ENCODE measurements at places on chromosomes 7 and 10.

DNA sequence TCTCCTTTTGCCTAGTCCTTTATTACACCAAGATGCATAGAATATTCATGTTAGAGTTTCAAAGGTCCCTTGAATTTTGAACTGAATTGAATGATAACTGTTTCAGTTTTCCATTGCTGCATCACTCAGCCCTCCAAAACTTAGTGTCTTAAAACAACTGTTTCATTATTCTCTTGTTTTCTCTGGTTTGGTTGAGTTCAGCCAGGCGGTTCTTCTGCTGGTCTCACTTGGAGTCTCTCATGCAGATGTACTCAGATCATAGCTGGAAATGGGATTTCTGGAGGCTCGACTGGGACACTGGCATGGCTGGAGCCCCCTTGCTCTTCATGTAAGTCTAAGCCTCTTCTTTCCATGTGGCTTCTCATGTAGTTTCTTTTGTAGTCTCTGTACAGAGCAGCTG, 107.2 kb upstream of the MKI67 start:
- DNase-seq: no peak

GRCh38 chr10:67924136-67924535, 39.7 kb downstream of the SIRT1 start:
- DNase-seq: no peak

- DNase-seq: peak; percentile 56
Observed at GRCh38 chr10:103645141-103646054, 151.9 kb downstream of the NEURL1 start.

DNA sequence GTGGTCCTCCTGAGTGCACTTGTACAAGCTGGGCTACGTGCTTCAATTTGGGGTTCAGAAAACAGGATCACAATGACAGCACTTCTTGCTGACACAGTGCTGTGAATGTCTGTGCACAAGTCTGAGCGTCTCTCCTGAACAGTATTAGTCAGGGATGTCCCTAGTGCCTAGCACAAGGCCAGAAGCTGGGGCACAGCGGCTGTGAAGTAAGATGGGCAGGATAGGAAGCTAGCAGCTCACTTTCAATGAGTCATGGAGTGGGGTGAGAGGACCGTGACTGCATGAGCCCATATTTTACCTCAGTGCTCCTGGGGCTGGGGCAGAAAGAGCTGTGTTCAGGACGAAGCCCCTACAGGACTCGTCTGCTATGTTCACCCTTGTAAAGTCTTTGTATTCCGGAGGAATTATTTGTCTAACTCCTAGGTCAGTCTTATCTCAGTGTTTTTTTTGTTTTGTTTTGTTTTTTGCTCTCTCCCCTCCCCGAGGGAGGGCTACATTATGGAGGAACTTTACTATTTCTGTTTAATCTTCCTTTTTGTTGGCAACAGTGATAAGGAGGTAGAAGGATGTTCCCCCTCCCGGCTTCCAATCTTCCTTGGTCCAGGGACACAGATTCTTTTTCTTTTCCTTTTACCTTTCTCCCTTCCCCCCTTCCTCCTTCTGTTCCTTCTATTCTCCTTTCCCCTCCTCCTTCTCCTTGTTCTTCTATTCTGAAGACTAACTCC, 2.8 kb upstream of the LRMDA start:
- no peak for DNase-seq

DNA sequence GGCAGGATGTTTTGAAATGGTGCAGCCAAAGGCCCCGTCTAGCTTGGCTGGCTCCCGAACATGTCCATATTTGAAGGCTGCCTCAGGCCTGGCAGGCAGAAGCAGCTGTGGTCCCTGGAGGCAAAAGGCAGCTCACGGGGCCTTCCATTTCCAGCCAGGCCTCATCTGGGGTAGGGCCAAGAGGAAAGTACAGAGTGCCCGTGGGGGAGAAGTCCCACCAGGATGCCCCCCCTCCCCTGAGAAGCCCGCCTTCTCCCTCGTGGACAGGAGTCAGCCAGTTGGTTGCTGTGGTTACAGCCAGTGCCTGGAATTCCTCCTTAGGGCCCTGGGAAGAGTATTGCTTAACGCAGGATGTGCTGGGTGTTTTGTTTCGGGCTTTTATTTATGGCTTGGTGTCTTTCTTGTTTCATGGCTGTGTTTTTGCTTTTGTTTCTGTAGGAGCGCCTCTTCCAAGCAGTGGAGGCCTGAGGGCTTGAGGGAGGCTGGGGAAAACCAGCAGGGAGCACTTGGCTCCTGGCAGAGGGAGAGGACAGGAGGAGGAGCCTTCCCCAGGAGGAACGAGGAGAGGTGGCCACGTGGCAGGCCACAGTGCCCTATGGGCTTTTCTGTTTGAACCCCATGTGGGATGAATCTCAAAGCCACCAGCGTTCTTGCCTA, 45.4 kb downstream of the CHST3 start:
- DNase-seq: peak; percentile 80

DNA sequence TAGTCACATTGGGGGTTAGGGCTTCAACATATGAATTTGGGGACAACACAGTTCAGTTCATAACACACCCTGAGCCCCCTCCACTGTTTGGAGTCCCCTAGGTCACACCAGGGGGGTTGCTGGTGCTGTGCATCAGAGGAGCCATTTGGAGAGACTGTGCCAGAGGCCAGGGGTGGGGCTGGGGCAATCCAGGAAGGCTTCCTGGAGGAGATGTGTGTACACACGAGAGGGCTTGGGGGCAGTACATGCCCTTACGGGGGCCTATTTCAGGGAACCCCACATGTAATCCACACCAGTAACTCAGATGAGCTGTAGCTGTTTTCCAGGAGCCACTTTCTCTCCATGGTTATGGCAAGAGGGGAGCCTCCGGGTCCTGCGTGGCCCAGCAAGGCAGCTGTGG, 151.7 kb downstream of the GRK5 start:
- no peak for DNase-seq

- DNase-seq: no peak
Observed at GRCh38 chr10:75291805-75292204, 56.0 kb upstream of the COMTD1 start.

- DNase-seq: no peak
Observed at GRCh38 chr7:2583798-2584580, 25.2 kb downstream of the IQCE start.

DNA sequence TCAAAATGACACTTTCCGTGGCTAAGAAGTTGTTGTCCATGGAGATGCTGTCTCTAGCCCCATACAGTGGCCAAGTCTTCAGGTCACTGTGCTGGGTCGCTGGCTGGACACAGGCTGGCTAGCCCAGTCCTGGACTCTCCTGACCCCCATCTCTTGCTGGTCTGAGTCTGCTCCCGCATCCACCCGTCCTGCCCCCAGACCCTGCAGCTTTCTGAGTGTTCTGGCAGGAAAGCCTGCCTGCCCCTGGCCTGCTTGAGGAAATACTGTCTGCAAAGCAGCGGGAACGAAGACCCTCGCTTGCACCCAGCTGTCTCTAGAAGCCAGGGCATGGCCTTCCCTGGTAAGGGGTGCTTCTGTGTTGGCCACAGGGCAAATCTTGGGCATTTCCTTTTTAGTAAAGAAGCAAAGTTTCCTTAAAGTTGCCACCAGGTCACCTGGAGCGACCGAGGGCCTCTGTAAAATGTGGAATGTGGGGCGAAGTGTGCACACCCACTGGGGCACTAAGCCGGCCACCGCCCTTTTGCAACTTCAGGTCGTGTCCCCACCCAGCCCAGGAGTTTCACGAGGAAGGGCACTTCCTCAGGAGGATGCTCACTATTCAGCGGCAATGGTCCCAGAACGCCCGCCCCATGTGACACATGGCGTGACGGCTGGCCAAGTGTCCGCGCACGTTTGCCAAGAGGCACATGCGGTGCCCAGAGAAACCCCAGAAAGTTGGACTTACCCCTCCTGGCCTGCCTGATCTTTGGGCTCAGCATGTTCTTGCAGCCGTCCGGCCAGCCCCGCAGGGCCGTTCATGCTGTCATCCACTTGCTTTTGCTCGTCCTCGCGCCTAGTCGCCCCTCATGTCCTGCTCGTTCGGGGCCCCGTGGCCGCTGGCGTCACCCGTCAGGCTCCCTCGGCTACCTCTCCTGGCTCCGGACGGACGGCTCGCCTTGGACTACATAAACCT, 558 bp downstream of the ARHGAP22 start:
- DNase-seq: peak; percentile 73

DNA sequence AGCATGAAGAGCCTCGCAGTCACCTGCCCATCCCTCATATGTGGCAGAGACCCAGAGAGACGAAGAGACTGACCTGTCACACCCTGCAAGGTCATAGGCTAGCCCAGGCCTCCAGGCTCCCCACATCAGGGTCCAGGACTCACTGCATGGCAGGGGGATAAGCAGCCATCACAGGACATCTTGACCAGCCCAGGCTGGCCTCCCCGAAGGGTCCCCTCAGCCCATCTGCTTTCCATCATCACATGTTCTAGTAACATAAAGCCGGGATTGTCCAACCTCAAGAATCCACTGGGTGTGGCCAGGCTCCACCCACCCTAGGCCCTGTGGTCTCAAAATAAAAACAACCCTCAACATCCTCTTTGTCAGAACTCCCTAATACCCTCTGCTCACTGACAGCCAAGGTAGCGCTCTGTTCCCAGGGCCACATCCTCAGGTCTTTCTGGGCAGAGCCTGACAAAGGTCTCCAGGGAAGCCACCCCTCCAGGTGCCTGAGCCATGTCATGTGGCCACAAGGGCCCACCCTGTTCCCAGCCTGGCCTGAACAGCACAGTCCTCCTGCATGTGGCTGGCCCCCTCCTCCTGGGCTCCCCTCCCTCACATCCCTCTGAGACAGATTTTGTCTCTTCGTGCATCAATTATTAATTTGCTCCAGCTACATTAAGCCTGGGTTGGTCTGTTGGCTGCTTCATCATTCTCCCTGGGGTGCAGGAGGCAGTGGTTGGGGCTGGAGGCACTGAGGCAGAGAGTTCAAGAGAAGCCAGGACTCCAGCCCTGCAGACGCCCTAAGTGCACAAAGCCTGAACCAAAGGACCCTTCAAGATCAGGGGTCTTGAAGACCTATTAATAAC, 131.8 kb upstream of the UNC5B start:
- no peak for DNase-seq

GRCh38 chr7:48053736-48054135, 18.4 kb downstream of the C7orf57 start:
- DNase-seq: no peak

- no peak for DNase-seq
Observed at GRCh38 chr7:74009719-74010118, 18.3 kb upstream of the ELN start.

DNA sequence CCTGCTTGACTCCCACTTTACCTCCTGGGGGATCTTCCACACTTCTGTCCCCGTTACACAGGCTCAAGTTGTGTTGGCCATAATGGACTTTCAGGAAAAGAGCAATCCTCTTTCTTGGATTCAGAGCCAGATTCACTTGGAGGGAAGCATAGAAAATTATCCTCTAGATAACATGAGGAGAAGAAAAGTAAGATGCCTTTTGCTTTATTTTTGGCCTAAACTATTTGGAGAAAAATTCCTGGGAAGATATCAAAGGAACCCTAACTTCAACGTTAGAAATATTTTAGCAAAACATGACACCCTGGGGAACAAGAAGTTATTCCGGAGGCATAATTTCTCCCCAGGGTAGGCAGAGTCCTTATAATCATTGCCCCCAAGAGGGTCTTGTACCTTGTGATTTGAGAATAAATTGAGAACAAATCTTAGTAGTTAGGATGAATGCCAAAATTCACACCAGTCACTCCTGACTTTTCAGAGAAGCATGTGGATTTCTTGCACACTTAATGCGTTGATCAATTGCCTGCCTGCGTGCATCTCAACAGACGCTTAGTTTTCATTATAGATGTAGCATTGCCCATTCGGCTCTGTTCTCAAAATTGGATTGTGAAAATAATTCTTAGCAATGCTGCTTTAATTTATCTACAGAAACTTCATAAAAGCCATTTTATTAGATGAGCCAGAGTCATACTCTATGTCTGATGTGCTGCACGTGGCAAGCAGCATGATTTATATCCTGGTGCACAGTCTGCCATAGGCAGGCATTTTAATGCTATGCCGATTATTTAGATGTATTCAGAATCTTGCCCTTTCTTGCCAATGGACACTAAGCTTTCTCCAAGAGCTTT, 224.4 kb downstream of the C7orf25 start:
- DNase-seq: no peak

- DNase-seq: no peak
Observed at GRCh38 chr7:128831178-128831993, 1.2 kb downstream of the FLNC start.

DNA sequence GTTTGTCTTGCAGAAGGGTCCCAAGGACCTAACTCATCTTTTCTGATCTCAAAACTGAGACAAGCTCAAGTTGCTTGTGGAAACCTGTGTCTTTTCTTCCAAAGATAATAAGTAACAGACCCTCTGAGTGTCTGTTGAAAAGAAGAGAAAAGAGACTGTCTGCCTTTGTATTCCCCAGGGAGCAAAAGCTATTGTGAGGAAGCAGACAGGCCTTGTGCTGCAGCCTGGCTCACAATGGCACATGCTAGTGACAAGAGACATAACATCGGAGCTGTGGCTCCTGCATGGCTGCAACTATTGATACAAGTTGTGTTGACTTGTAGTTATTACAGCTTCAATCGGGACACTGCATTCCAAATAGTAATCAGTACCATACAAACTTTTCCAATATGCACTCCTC, 202.9 kb downstream of the DKK1 start:
- DNase-seq: peak; percentile 66

DNA sequence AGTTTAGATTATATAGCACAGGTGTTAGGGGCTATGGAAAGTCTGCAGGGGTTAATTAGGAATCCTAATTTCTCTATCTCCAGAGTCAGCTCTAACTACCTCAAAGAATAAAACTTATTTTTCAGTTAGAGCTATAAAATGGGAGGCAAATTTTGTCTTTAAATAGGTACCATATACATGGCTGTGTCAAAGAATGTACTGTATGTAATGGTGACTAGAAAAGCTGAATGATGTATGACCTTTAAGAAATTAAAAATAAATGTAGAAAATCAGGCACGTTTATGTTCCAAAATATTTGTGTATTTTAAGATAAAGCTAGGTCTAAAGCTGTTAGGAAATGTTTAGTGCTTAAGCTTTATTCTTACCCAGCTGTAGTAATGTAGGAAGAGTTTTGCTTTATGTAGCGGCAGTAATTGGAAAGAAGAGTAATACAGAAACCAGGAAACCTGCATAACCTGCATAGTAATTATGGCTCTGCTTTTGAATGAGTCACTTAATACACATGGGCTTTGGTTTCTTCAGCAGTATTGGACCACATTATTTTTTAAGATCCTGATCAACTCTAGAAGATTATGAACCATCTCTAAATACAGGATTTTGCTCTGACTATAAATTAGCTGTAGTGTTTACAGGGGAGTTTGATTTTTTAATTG, 85.0 kb downstream of the KMT2E start:
- DNase-seq: no peak

DNA sequence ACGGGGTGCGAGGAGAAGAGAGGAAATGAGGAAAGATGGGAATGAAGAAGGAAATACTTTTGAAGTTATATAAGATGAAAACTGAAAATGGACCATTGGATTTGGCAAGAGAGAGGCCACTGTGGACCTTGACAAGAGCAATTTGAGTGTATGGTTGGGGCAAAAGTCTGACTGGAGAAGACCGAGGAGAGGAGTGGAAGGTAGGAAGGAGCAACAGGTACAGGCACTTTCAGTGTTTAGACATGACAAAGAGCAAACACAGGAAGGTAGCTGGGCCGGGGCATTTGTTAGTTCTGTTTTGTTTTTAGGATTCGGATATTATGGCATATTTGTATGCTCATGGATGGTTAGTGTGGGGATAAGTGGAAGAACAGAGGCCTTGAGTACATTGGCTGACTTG, 99.4 kb downstream of the TAF3 start:
- no peak for DNase-seq
